ENCODE measurements at places on chromosomes 2 and 18.

DNA sequence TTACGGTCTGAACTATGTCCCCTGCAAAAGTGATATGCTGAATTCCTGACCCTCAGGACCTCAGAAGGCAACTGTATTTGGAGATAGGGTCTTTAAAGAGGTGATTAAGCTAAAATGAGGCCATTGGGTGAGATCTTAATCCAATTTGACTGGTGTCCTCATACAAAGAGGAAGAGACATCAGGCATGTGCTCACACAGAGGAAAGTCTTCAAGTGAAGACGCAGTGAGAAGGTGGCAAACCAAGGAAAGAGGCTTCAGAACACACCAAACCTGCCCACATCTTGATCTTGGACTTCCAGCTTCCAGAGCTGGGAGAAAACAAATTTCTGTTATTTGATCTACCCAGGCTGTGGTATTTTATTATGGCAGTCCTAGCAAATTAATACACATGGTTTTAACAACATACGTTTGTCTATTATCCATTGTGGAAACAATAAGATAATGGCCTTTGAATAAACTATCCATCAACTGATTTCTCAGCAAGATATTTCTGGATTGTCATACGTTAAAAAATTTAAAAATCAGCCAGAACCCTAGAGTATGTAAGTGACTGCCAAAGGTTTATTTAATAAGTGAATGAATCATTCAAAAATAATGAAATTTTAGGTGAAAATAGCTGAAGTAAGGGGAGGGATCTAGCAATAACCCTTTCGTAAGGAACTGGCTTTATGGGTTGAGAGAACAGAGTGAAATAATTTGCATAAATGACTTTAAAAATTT is 6.5 kb downstream of the WIPF1 start:
- DNase-seq, result no peak

DNA sequence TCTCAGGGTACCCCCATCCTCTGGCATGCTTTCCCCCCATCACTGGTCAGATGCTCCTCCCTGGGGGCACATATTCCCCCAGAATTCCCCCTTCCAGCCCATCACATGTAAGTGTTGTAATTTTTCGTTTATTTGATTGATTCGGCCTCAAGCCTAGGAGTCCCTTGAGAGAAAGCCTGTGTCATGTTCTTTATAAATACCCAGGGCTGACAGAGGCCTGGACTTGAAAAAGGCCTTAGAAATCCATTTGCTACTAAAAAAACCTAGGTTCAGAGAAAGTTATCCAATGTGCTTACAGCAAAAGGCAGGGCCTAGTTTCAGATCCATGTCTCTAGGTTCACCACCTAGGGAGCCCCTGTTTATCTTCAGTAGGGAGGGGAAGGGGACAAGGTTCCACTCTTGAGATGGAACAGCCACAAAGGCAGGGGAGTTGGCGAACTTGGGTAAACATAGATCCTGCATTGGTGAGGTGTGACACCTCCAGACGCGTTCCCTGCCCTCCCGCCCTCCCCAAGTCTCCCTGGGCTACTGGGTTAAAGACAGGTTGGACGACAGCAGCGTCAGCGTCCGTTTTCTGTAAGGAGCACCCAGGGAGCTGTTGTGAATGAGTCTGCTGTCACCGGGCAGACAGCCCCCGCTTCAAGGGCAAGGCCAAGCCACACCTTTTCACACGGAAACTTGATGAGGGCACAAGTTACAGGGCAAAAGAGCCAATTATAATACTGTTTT is 147.8 kb downstream of the EN1 start:
- DNase-seq, result no peak

DNA sequence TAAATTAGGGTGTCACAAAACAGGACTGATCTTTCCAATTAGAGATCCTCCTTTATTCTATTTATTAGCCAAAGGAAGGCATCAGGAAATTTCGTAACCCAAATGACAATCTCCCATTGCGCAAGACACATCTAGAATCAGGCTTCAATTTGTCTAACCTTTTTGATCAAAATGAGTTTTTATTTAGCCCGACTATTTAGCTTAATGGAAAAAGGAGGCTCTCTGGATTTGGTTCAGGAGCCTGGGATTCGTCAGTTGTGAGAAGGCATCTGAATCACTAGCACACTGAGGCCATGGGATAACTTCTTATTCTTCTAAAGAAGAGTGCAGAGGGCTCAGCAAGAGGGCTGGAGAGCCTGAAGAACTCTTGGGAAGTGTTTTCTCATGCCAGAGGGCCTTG is 332.1 kb upstream of the ETAA1 start:
- DNase-seq, result no peak

- no peak for DNase-seq
These were observed 49.3 kb downstream of the ST3GAL5 start for GRCh38 chr2:85839461-85839860.

GRCh38 chr2:207624185-207625013 is 795 bp downstream of the METTL21A start:
- no peak for DNase-seq

DNA sequence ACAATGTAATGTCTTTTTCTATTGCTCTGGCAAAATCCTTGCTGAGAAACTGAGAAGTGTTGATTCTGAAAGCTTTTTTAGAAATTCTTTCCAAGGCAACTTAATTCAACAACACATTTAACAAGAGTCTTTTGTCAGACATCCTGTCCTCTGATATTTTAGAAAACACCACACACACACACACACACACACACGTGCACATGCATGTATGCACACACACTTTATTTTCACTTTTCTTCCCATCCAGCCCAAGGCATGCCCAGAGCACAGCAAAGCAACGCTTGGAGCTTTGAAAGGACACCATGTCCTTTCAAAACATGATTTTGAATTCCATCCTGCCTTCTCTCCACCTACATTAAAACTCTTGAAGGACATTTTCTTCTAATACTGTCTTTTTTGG is 116.1 kb downstream of the ATL2 start:
- no peak for DNase-seq

GRCh38 chr2:65214361-65214760 is 13.3 kb upstream of the ACTR2 start:
- no peak for DNase-seq

DNA sequence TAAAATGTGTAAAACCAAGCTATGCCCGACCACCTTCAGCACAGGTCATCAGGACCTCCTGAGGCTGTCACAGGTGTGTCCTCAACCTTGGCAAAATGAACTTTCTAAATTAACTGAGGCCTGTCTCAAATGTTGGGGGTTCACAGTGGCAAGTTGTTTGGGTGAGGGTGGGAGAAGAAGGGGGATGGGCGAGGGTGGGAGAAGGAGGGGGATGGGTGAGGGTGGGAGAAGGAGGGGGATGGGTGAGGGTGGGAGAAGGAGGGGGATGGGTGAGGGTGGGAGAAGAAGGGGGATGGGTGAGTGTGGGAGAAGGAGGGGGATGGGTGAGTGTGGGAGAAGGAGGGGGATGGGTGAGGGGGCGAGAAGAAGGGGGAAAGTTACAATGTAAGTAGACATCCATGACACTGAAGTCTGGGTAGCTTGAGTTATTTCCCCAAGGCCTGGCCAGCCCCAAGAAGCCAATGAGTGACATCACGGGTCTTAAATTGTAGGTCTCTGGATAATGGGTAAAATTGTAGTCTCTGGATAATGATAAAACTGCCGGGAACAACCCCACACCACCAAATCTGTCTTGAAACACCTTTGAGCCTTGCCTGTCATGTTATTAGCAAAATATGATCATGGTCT is 56.3 kb downstream of the TIMM21 start:
- DNase-seq, result no peak

DNA sequence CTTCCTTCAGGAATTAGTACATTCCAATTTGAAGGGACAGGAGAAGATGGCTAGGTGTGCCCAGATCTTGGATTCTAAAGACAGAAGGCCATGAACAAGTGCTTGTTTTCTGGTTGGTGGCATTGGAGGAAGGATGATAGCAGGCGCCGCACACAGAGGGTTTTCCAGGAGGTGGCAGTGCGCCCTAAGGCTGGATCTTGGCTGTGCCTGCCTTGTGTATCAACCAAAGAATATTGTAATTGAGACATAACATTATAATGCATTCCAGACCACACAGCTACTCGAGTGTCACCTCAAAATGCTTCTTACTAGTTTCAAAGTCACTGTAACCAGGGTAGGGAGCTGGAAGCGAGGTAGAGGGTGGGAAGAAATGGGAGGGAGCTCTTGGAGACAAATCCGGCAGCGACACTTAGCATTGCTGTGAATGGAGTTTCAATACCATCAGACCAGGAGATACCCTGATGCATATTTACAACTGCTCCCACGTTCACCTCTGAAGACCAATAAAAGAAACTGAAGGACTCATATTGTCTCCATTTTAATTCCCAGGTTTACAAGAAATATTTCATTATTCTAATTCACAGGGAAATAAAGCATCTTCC is 42.5 kb downstream of the CPO start:
- DNase-seq, result peak; percentile 66

DNA sequence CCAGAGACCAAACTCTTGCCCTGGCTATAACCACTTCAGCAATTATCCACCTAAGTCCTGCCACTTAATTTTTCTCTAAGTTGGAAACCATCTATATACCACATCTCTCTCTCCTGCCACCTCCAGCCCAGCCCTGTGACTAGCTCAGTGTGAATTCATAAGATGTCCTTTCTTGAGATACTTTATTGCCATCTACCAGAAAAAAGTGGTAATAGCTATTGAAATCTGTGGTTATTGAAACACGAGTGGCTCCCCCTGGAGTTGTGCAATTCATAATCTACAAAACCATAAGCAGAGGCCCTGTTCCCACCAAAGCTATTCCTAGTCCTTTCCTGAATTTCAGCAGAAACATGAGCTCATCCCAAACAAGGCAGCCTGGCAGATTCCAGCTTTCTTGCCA is 324.0 kb downstream of the TXNL1 start:
- DNase-seq, result no peak

- no peak for DNase-seq
These were observed 6.3 kb upstream of the SANBR start for GRCh38 chr2:61059382-61059781.

- DNase-seq, result no peak
These were observed 14.0 kb upstream of the NEUROD1 start for GRCh38 chr2:181694271-181694670.

DNA sequence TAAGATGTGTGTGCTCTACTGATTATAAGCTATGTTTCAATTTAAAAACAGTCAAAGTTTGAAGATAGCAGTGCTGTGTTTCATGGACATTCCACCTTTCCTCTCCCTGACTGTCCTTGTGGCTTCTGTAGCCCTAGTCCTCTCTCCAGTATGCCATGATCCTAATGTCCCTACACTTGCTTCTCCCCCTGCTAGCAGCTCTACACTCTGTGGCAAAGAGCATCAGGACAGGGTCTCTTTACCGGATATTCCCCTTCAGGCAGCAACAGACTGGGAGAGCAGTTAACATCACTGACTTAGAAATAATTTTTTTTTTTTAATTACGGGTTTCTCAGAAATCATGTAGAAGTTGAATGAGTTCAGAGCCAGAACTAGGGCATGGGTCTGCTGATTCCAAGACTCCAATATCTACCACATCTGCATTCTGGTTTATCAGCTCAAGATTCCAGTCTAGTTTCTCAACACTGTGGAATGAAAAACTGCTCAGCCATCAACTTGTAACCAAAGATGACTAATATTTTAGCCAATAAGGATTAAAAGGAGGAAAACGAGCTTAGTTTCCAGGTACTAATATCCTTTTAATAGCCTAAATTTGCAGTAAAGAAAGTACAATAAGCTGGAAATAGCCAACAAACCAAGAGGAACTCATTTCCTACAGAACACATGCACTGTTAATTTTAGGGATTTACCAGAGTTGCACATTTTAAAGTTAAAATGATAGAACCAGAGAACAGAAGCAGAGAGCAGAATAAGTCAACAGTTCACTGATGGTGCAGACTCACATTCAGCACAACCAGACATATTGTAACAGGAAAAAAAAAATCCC is 45.2 kb downstream of the TMEM131 start:
- no peak for DNase-seq

DNA sequence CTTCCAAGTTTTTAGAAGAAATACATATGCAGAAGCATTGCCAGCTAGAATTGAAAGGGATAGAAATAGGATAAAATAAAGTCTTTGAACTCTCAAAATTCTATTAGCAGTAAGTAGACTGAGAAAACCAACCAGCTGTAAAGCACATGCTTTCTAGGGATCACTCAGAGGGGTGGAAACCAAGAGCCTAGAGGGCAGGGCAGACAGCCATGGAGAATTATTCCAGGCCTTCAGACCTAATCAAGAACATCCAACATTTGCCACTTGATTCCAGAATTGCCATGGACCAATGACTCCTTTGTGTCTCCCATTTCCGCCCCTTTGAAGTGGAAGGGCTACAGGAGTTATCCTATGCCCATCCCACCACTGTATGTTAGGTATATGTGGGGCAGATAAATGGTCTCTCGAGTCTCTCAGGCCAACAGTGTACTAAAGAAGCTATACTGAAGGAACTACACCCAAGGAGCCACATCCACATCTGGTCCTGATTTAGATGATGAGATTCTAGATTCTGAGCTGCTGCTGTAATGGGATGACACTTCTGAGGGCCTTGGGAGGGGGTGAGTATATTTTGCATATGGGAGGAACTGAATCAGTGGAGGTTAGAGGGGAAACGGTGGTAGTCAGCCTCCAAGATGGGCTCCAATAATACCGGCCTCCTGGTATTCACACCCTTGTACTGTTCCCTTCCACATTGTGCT is 4.0 kb downstream of the FARSB start:
- DNase-seq, result no peak

- DNase-seq, result no peak
These were observed 391.7 kb downstream of the TNS1 start for GRCh38 chr2:217611056-217611455.

GRCh38 chr2:202821206-202822160 is 50.1 kb downstream of the ICA1L start:
- DNase-seq, result no peak

GRCh38 chr2:15941871-15942710 is 1.7 kb downstream of the MYCN start:
- DNase-seq, result peak; percentile 15

GRCh38 chr18:49076654-49077166 is 125.9 kb upstream of the SMAD7 start:
- no peak for DNase-seq

DNA sequence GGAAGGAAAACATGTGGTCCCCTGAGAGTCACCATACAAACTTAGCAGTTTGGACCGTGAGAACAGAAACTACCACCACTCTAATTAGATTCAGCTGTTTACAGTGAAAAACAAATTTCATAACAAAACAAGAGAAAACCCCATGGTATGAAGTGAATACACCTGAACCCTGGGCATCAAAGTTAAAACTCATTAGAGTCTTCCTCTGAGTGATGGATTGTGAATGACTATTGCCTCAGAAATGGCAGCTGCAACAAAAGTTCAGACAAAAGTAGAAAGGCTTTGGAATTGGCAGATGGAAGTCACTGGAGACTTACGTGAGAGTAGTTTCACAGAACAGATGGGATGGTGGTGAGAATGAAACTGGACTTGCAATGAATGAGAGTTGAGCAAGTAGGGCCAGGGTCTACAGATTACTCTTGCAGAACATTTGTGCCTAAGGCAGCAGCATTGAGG is 98.0 kb downstream of the AAK1 start:
- DNase-seq, result no peak

- no peak for DNase-seq
These were observed 216.7 kb downstream of the GLI2 start for GRCh38 chr2:120952318-120952717.

DNA sequence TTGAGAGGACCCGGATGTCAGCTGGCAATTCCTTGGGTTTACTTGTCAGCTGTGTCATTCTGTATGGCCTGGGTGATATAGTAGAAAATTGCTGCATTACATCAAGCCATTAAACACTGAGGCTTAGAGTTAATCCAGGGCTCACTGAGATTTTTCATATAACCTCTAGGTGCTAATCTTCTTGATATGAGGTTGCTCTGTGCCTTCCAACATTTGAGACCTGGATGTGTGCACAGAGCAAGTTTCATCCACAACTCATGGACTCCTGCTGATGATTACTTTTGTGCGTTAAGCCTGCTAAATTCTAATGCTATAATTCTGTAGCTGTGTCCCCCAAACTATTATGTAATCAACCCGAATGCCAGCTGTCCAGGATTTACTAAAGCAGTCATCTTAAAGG is 178.4 kb upstream of the CDH20 start:
- DNase-seq, result no peak

Data from caudate nucleus (tissue), 63 donors.